ENCODE measurements at places on chromosomes 1 and 21. TPM values are rescaled to one million over a fixed set of nuclear protein-coding genes. Genes with fewer than 3 reads are reported as not detected.

ROR1 gene
- total RNA-seq = not detected

GFI1 gene
- 70.9 TPM for total RNA-seq

DNA sequence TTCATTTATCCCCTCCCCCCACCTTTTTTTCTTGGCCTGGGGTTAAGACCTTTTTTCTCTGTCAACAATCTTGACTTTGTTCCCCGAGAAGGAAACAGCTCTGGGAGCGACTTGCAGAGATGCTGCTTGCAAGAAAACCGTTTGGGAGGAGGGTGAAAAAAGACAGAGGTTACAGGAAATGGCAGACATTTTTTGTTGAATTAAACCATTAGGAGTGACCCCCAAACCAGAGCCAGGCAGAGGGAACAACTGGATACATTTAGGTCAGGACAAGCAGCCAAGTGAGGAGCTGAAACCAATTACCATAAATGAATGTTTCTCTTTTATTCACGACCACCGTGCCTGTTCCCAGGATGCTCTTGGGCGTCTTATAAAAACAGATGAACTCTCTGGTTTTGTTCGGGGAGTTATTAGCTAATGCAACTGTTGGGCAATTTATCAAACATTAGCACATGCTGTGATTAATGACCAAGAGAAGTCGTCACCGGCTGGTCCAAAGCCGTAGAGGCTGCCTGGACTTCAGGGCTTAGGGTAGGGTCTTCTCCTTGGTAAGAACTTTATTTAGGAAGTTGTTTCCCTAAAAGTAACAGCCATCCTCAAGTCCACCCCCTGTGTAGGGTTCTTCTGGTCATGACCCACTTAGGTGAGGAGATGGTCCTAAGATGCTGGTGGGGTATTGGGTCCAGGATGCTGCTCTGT lies 141.0 kb downstream of the FOXD2 start:
- H3K36me3 ChIP-seq = no peaks in the 10 kb centered on the region
- no peak for DNase-seq
- no peak overlapping the region for H3K27ac ChIP-seq

- H3K27me3 ChIP-seq = no peaks in the 10 kb centered on the region
- no peaks in the 10 kb centered on the region for H3K36me3 ChIP-seq
- H3K27ac ChIP-seq = no peak overlapping the region
These were observed 408.1 kb upstream of the ADGRL2 start for GRCh38 chr1:81392526-81393226.

- no peaks in the 10 kb centered on the region for H3K27me3 ChIP-seq
- H3K36me3 ChIP-seq = no peaks in the 10 kb centered on the region
- DNase-seq = no peak
- no peak overlapping the region for H3K27ac ChIP-seq
- no peak overlapping the region for H3K4me3 ChIP-seq
These were observed 18.0 kb downstream of the CD244 start for GRCh38 chr1:160844447-160845232.

GRCh38 chr1:115012006-115012405 lies 17.6 kb upstream of the TSHB start:
- H3K27ac ChIP-seq = no peak overlapping the region
- no peak for DNase-seq
- H3K36me3 ChIP-seq = no peaks in the 10 kb centered on the region
- H3K4me1 ChIP-seq = no peaks in the 10 kb centered on the region
